Glomerular endothelial cell (primary cell): ENCODE measurements at places on chromosomes 3 and 15. TPM values are rescaled to one million over a fixed set of nuclear protein-coding genes. Genes with fewer than 3 reads are reported as not detected.

- DNase-seq: no peak
Observed at GRCh38 chr3:124097362-124098131, 105.6 kb upstream of the ROPN1 start.

The ROBO1 gene
- 35.2 and 39.3 TPM in 2 replicates for total RNA-seq

DNA sequence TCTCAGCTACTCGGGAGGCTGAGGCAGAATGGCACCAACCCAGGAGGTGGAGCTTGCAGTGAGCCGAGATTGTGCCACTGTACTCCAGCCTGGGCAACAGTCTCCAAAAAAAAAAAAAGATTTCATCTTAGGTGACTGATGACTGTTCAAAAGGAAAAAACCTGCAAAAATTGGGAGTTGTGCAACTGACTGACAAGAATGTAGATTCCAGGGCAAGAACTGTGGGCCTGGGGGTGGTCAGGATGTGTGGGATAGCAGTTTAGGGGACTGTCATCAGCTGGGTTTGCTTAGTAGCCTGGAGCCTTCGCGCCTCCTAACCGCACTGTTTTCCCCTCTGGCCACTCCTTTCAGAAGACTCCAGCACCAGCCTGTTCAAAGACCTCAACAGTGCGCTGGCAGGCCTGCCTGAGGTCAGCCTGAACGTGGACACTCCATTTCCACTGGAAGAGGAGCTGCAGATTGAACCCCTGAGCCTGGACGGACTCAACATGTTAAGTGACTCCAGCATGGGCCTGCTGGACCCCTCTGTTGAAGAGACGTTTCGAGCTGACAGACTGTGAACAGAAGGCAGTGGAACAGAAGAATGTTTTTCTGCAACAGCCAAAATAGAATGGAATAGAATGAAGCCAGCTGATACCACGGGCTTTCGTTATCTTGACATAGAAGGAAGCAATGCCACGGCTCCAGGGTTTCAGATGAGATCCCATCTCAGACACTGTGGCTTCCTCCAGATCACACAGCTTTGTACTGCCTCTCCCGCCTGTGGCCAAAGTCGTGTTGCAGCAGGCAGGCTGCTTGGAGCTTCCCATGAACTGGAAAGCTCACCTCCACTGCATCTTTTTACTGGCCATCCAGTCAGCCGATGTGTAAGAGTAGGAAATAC, 75.3 kb upstream of the BLM start:
- DNase-seq: no peak

The ZPLD1 gene
- 0.10 TPM in 1 of 2 replicates, not detected in the other for total RNA-seq

The GLDN gene
- total RNA-seq: not detected in 2 replicates

- DNase-seq: no peak
Observed at GRCh38 chr3:189084620-189085019, 87.2 kb upstream of the TPRG1 start.

DNA sequence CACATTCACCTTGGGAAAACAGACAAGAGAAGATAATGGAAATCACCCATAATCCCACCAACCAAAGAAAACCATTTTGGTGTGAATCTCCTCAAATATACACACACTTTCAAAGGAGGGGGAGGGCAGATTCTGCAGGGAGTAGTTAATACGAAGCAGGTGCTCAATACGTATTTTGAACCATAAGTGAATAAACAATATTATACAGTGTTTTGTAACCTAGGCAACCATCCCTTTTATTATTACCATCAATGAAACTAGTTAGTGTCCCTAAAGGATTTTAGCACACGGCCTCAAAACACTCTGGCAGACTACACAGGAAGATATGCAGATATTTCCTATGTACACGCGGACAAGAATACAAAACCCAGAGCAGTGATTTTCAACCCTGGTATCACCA, 6.1 kb downstream of the OSBPL10 start:
- DNase-seq: no peak

The ACTC1 gene
- not detected in 2 replicates for total RNA-seq

DNA sequence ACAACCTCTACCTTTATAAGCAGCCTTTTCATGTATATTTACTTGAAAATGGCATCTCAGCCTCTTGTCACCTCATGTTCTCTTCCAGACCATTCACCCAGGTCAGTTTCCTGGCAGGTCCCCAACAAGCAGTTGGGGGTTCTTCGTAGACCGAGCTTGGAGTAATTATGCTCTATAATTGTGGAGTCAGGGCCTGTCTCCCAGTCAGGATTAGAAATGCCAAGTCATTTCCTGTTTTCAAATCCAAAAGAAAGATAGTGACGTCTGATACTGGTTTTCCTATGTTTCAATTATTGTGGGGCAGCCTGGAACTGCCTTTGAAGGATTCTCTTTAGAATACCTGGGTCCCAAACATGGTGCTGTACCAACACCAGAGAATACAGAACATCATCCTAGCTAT, 430.6 kb downstream of the MECOM start:
- no peak for DNase-seq

The ISLR gene
- total RNA-seq: 0.39 and 0.47 TPM in 2 replicates

The IGSF11 gene
- 0.44 TPM in 1 of 2 replicates, not detected in the other for total RNA-seq

- no peak for DNase-seq
Observed at GRCh38 chr15:75712668-75713337, at the start of gene CSPG4. Gene CSPG4, minus strand, starts transcription at chr15:75712848. Its CDS starts 93 bp downstream, at chr15:75712755.

DNA sequence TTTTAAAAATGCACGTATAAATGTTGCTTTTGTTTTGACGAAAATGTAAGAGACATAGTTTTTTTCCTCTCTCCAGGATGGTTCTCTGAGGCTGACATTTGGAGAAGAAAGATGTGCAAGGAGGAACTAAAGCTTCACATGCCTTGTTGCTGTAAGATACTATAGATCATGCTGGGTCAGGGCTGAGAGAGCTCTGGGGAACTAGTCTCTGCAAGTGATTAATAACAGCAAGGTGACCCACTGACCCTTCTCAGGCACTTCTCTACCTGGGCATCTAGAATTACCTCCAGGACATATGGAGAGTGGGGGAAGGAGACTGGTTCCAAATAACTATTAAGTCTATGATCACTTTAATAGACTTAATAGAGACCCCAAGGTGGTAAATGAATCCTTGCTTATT, 246.0 kb downstream of the KBTBD8 start:
- no peak for DNase-seq

GRCh38 chr3:63069806-63070475, 194.7 kb upstream of the CADPS start:
- no peak for DNase-seq

The KY gene
- total RNA-seq: 0.06 TPM in 1 of 2 replicates, not detected in the other

The CCR9 gene
- not detected in 2 replicates for total RNA-seq
